ENCODE measurements at places on chromosomes 2 and 18.

GRCh38 chr18:37545461-37546271, 19.9 kb downstream of the CELF4 start:
- no peak for DNase-seq

GRCh38 chr2:109028738-109029489, 39.9 kb upstream of the EDAR start:
- no peak for DNase-seq

DNA sequence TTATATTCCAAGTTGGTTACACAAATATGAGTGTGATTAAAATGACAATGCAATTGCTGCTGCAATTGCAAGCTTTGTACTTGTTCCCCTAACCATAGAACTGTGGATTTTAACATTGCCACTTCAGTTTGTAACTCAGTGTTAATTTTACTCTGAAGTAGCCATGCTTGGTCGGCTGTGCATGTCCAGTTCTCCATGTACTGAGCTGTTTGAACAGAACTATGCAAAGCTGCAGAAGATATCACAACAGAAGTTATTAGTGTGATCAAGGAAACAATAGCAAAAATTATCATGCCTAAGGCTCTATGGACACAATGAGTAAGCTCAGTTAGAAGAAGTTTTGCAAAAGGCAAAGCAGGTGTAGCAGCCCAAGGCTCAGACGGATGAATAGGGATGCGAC, 45.3 kb downstream of the CXCR4 start:
- DNase-seq: no peak

DNA sequence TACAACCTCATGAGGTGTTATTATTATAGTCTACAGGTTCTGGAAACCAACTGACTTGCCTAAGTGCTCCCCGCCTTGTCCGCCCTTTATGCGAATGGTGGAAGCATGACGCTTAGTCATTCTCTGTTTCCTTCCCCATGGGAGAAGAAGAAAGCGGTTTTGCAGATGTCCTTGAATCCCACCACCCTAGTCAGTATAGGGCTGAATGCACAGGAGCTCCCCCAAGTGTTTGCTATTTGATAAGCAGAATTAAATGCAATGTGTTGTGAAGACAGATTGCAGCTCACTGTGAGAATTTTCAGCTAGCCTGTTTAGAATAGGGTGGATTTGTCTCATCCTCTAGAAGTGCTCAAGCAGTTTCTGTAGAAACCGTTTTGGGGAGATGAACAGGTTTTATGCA, 652.0 kb downstream of the DCC start:
- no peak for DNase-seq

- DNase-seq: no peak
Measured at GRCh38 chr2:38540580-38541286, 62.0 kb downstream of the HNRNPLL start.

DNA sequence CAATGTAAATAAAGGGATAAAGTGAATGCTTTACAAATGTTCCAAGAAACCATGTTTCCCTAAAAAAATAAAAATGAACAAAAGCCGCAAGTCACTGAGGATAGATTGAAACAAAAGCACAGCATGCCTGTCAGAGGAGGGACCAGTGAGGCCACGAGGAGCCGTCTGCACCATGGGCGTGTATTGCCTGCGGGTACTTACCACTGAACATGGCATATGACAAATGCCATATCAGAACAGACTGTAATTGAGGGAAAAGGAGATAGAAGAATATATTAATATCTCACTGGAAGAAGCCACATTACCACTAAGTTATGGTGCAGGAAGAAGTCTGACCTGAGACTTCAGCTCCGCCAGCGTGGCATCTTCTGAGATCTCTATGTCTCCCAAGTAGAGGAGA, 75.8 kb downstream of the USP40 start:
- no peak for DNase-seq

- no peak for DNase-seq
Measured at GRCh38 chr2:240597054-240597418, 10.5 kb downstream of the CAPN10 start.

Data from NCI-H1105 treated with DMSO at 0.1 percent for 48 hours (cell line).